ENCODE measurements at places on chromosomes 7 and 10.

GRCh38 chr10:132942101-132943057, at the start of gene CFAP46:
Gene CFAP46, minus strand, starts transcription at chr10:132942570. Its CDS starts 86 bp downstream, at chr10:132942484.
- DNase-seq: peak; percentile 23

DNA sequence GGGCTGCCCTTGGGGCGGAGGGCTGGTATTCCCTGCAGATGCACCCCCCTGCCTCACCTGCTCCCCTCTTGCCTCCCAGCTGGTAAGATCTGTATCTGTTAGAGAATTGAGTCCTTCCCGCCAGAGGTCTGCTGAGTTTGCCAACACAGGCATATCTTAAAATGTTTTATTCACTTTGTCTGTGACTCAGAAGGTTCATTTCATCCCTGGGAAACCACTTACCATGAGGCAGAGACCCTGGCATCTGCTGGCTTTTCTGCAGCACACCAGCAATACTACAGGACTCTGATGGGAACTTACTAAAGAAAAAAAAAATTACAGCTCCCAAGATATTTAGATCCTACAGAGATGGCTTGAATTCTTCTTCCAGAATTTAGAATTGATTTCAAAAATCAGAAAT, 131.3 kb downstream of the PLPP4 start:
- no peak for DNase-seq

- DNase-seq: no peak
These were observed 64.3 kb upstream of the ZNF438 start for GRCh38 chr10:31095677-31096560.

DNA sequence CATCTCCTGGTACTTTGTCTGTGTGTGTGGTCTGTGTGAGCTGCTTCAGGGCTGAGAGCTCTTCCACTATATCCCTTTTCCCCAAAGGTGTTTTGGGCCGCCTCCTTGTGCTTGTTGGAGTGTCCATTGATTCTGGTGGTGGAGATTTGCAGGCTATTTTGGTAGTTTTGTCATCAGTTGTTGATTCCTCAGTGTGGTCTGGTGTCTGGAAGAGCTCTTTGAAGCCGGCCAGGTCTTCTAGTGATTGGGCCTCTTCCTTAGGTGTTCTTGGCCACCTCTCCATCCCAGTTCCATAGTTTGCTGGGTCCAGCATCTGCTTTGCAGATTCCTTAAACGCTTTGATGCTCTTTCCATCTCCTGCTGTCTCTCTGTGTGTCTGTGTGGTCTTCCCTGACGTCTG, 20.8 kb downstream of the MKI67 start:
- DNase-seq: no peak

GRCh38 chr10:76667408-76668370, 969.9 kb downstream of the KCNMA1 start:
- DNase-seq: no peak

DNA sequence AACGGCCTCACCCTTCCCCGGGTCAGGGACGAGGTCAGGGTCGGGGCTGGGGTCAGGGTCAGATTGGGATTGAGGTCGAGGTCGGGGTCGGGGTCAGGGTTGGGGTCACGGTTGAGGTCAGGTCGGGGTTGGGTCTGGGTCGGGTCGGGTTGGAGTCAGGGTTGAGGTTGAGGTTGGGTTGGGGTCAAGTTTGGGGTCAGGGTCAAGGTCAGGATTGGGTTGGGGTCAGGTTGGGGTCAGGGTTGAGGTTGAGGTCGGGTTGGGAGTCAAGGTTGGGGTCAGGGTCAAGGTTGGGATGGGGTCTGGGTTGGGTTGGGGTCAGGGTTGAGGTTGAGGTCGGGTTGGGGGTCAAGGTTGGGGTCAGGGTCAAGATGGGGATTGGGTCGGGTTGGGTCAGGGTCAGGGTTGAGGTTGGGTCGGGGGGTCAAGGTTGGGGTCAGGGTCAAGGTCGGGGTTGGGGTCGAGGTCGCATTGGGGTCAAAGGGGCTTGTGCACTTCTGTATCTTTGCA, 131.4 kb downstream of the VIPR2 start:
- no peak for DNase-seq

- no peak for DNase-seq
These were observed 86.0 kb upstream of the ARID5B start for GRCh38 chr10:61815496-61815895.

DNA sequence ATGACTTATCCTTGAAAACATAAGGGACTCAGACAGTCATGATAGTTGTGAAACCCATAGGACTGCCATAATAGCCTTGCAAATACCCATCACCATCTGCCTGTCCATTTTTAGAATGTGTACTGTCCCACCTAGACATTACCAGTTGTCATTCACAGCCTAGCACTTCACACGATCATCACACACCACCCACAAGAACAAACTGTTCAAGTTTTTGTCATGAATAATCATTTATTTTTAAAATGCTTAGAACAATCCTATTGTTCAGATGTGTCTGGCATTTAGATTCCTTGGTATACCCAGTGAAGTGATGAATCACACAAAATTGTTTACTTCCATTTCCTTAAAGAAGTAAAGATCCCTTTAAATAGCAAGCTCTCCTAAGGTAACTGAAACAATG, 46.6 kb downstream of the CCDC3 start:
- no peak for DNase-seq

DNA sequence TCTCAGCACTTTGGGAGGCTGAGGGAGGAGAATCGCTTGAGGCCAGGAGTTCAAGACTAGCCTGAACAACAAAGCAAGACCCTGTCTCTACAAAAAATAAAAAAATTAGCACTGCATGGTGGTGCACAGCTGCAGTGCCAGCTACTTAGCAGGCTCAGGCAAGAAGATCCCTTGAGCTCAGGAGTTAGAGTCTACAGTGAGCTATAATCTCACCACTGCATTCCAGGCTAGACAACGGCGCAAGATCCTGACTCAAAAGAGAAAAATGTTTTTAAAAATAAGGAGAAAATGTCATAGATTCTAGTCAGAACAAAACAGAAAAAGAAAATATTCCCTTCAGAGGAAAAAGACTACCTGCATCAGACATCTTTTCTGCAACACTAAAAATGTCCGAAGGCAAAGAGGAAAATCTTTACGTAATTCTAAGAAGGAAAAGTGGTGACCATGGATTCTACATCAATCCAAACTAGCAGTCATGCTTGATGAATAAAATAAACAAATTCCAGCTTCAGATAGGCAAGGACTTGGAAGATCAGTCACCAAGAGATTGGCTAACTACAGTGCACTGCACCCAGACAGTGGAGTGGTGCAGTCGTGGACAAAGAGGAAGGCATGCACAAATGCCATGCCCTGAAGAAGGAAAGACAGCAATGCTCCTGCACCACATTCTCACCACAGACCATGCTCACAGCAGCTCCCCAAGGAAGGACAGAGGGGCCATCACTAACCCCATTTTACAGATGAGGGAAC, 54.3 kb downstream of the ERCC6 start:
- no peak for DNase-seq

DNA sequence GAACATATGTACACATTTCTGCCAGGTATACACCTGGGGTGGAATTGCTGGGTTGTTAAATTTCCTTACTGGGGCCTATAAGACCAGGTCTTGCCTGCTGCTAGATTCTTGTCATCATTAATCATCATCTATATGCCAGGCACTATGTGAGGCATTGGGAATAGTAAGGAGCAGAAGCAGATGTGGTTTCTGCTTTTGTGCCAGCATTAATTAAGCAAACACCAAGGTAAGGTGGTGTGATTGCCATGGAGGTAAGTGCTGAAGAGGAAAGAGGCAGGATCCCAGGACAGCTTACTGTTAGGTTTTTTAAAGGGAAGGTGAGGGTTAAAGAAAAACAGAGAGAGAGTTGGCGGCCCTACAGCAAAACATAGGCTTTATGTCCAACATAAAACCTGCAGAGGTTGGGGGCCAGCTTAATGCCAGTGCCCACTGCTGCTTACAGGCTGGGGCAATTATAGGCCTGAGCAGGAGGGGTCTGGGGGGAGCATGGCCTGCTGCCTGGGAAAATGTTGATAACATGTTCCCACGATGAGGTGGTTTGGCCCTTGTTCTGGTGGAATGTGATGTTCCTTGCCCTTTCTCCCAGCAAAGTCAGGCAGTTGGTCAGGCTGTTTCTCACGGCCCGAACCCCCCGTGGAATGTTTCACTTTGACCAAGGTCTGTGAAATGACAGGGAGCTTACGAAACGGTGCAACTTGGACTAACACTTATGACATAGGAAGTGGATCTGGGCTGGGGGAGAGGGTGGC, 93.9 kb downstream of the RBM20 start:
- no peak for DNase-seq

GRCh38 chr7:103833401-103833800, 156.1 kb downstream of the RELN start:
- DNase-seq: no peak

GRCh38 chr10:87860156-87860795, 3.1 kb downstream of the KLLN start:
- DNase-seq: no peak

DNA sequence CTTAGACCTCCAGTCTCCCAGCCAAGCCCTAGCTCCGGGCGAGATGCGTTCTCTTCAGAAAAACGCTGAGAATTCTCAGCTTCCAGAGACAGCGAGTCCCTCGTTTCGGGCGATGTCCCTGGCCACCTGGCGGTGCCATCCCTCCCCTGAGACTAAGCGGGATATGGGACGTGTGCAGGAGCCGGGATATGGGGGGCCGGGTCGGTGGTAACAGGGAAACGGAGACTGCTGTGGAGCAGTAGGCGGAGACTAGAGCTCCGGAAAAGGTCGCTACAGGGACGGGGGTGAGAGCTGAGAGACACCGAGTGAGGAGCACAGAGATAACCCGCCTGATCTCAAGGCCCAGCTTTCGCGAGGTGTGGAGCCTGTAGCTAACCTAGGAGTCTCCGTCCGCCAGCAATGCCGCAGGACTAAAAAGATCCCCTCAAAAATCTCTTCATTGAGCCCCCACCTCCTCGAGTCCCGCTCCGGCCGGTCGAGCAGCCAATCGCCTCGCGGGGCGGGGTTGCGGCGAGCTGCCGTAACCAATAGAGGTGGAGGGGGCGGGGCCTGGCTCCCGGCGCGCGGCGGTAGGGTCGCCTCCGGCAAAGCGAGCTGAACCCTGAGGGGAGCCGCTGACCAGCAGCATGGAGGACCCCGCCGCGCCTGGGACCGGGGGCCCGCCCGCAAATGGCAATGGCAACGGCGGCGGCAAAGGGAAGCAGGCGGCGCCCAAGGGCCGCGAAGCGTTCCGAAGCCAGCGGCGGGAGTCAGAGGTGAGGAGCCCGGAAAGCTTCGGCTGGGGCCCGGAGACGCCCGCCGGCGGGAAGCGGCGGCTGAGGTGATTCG, at the start of gene STRIP2:
TSS of gene STRIP2 (plus strand) at position 586 of the 828 bp plus-strand sequence. CDS start at position 627, 41 bp downstream.
- DNase-seq: peak; percentile 95

- DNase-seq: no peak
These were observed 118.7 kb downstream of the PARD3 start for GRCh38 chr10:34696423-34696822.

DNA sequence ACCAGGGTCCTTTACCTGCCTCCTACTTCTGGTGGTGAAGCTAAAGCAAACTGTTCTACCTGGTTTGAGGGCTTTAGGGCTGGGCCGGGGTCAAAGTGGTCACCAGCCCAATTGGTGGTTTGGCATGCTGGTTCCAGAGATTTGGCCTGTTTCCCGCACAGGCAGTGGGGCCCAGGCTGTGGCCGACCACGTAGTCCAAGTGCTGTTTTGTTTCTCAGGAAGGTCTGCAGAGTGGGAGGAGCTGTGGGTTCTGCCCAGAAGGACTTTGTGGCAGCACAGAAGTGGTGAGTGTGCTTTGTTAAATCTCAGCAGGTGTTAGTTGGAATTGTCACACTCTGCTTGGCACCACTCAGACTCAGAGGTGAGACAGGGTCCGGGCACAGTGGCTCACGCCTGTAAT, 85.8 kb downstream of the MKX start:
- no peak for DNase-seq

DNA sequence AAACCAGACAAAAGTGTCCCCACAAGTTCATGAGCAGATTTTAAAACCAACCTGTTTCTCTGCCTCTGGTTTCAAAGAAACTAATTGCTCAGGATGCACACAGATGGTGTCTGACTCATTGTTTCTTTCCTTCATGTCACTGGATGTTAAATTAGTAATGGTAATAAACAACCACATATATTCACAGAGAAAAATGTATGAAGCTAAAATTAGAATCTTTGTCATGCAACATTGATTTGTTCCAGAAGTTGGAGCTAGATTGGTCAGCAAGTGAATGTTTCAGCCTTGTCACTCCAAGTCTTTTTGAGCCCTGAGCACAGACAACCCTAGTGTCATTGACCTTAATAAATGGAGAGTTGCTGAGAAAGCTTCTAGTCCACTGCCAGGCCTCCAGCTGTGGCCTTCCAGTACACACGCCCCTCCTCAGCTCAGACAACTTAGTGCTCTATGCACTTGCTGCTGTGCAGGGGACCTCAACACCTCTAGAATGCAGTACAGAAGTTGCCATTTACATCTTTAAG, 175.9 kb downstream of the CCDC71L start:
- no peak for DNase-seq

- no peak for DNase-seq
These were observed 62.4 kb upstream of the CDCA7L start for GRCh38 chr7:22008087-22008486.

- DNase-seq: no peak
These were observed 727.2 kb downstream of the KCNMA1 start for GRCh38 chr10:76910184-76910962.

- no peak for DNase-seq
These were observed 25.2 kb downstream of the ZNF117 start for GRCh38 chr7:64965594-64965993.

DNA sequence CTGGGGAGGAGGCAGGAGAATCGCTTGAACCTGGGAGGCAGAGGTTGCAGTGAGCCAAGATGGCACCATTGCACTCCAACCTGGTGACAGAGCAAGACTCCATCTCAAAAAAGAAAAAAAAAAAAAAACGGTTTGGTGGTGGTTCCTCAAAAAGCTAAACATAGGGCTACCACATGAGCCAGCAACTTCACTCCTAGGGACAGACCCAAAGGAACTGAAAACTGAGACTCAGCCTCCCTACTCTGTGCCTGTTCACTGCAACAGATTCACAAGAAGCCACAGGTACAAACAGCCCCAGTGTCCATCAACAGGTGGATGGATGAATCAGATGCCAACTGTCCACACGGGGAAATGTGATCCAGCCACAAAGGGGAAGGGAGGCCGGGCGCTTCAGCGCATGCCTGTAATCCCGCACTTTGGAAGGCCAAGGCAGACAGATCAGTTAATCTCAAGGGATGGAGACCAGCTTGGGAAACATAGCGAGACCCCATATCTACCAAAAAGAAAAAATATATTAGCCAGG, 79.1 kb upstream of the TNRC18 start:
- no peak for DNase-seq

GRCh38 chr7:51129527-51130472, 186.8 kb downstream of the COBL start:
- DNase-seq: no peak

Data from stimulated activated CD4-positive, alpha-beta T cell treated with anti-CD3 and anti-CD28 coated beads, Interleukin-4, amount 100 ng/mL, for 48 hours (primary cell).